T follicular helper cell (primary cell): ENCODE measurements at places on chromosomes 7 and 10.

GRCh38 chr7:128404886-128405470 lies 4.8 kb downstream of the IMPDH1 start:
- no peak for DNase-seq

- DNase-seq, result no peak
Observed at GRCh38 chr7:95095966-95096540, 188.7 kb downstream of the PPP1R9A start.

DNA sequence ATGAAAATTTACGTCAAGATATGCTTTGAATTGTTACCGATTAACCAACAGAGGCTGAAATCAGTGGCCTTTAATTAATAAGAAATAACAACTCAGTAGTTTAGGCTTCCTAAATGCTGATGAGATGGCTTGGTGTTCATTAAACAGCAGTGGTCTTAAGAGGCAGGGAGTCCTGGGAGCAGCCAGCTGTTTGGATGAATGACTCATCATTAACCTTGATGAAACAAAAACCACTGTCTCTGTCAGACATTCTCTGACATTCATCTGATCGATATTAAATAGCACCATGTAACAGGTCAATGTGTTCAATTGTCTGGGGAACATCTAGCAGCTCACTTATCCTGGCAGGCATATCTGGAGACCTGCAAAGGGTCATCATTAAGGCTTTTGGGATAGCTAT lies 234.2 kb upstream of the LRRN3 start:
- DNase-seq, result no peak

DNA sequence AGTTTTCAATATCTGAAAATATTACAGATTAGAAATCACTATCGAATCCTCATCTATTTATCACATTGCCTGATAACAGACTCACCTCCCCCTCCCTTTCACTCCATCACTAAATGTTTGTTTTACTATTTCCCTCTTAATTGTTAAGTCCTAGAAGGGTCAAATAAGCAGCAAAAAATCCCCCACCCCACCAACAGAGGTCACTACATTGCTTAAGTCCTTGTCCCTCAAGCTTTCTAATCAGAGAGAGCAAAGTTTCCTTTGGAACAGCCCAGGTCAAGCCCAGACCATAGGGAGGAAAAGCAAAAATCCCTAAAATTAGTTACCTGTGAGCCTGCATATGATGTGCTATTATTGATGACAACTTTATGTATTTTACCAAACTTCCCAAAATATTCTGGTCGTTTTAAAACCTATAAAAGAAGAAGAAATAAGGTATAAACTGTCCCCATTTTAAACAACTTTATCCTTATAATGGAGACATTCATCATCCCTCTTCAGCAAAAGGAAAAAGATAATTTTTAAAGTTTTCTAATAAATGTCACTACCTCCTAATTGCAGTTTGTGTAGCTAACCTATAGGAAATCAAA lies 95.0 kb downstream of the CNOT4 start:
- no peak for DNase-seq

GRCh38 chr7:135253851-135254771 lies 20.5 kb downstream of the STRA8 start:
- no peak for DNase-seq

DNA sequence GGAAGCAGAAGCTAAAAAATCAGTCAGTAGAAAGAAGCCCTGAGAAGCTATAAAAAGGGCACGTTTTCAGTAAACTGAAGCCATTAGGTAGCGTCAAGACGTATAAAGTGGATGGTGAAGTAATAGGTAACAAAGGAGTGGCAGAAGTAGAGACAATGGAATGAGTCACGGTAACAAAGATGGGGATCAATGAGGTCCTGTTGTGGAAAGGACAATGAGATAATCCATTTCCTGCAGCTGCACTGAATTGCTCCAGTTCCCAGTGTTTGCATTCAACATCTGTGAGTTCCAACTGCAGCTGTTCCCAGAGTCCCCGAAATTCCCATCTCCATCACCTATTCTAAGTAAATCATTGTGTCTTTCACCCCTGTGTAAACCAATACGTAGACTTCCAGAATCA lies 4.8 kb upstream of the HYCC1 start:
- DNase-seq, result no peak

DNA sequence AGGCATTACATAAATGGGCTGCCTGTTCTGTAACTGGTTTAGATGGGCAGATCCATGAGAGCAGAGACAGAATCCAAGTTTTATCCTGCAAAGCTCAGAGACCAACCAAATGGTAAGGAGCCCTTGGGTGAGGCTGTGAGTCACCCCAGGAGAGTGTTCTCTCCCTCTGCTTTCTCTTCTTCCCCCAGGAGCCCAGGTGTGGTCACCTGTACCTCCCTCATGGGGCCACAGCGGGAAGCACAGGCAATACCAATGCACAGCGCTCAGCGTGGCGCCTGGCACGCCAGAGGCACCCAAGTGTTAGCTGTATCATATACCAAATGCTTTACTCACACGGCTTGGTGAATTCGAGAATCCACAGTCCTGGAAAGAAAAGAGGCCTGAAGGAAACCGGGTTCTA lies 39.4 kb downstream of the CTBP2 start:
- no peak for DNase-seq

DNA sequence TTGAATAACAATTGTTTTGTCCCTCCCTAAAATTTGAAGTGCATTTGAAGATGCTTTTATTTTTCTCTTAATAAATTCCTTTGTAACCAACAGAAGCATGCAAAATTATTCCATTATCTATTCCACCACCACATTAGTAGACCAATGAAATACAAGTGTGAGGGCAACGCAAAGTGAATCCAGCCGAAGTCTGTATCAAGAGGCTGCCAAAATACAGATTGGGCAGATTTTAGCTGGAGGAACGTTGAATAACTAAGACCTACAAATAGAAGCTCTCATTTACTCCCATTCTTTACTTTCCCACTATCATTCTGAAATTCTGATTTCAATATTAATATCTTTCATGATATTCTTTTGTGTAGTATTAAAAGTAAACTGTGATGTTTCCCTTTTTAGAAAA lies 233.7 kb downstream of the BMPER start:
- no peak for DNase-seq

- DNase-seq, result no peak
Observed at GRCh38 chr7:128366986-128367385, 5.5 kb upstream of the PRRT4 start.

DNA sequence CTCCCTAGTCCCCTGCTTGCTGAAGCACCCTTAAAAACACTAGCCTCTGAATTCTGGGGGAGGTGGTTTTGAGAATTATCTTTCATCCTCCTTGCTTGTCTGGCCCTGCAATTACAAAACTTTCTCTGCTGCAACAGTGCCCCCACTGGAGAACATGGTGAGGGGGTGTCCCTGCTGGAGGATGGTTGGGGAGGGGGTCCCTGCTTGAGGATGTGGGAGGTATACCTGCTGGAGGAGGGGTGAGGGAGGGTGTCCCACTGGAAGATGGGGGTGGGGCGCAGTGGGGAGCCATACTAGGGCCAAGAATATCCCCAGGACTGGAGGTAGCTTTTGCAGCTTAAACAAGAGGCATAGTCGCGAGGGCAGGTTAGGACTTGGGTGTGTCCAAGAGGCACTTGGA lies 3.2 kb upstream of the POLM start:
- no peak for DNase-seq

GRCh38 chr7:95045236-95045923 lies 138.0 kb downstream of the PPP1R9A start:
- no peak for DNase-seq

- DNase-seq, result no peak
Observed at GRCh38 chr10:83543691-83544462, 595.4 kb upstream of the GHITM start.

GRCh38 chr7:55235115-55235514 lies 130.0 kb upstream of the LANCL2 start:
- no peak for DNase-seq

- no peak for DNase-seq
Observed at GRCh38 chr7:3089493-3089892, 45.8 kb upstream of the CARD11 start.

GRCh38 chr10:49370326-49371100 lies 25.4 kb downstream of the DRGX start:
- no peak for DNase-seq

DNA sequence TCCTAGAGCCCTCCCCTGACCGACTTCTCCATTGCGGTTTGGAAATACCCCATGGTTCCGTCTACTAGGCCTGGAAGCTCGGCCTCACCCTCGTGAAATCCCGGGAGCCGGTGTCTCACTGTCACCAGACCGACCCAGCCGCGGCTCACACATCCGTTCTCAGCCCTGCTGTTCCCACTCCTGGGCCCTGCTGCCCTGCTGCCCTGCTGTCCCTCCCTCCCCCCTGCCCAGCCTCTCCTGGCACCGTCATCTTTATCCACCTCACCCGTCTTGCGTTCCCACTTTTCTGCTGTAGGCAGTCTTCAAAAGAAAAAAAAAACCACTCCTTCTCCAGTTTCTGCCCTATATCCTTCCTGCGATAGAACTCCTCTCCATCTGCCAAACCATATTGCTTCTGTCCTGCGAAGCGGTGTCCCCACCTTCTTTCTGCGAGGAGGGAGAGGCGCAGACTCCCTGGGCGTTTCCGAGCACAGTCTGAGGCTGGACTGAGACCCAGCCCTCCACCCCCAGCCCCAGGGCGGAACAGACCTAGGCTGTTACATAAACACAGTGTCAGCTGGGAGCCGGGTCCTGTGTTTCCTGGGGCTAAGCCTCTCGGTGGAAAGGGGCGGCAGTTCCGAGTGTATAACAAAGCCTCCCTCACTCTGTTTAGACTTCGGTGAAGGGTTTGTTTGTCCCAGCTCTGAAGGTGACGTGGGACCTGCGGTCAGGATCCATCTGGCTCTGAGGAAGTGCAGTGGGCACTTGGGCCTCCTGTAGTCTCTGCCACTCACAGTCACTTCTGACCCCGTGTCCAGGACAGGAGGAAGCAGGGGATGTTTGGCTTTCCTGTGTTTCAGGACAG lies 2.8 kb downstream of the AGAP3 start:
- no peak for DNase-seq

- DNase-seq, result no peak
Observed at GRCh38 chr10:95442341-95442740, 118.8 kb downstream of the SORBS1 start.

- no peak for DNase-seq
Observed at GRCh38 chr7:157908006-157908782, 571.4 kb downstream of the DNAJB6 start.

DNA sequence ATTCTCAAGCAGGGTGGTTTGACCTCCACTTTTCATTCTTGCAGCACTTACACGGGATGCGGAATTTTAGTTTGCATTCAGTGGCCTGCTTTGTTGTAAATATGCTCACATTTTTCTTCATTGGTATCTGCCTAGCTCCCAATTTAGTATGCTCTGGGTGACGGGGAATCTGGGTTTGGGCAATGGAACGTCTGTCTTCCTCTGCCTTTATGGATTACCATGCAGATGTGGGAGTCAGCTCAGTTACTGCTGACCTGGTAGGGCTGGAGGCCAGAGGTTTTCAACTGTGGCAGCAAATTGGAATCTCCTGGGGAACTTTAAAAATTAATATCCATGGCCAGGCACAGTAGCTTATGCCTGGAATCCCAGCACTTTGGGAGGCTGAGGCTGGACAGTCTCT lies 161.6 kb downstream of the CAMK1D start:
- no peak for DNase-seq

DNA sequence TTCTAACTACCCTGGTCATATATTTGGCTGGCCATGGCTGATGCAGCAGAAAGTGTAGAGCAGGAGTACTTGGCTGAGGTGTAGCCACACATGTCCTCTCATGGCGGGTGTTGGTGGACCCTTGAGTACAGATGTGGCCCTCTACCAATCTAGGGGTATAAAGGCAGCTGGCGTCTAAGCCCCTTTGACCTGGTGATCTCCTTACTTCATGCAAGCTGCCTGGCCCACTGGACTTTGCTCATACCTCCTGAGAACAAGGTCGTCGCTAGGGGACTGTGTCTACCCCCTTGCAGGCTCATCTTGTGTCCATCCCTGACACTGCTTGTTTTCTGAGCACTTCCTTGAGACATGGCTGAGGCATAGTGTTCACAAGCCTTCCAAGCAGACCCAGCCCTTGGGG lies 287.8 kb downstream of the RPS24 start:
- no peak for DNase-seq

- no peak for DNase-seq
Observed at GRCh38 chr7:40808378-40808942, 673.7 kb downstream of the SUGCT start.

DNA sequence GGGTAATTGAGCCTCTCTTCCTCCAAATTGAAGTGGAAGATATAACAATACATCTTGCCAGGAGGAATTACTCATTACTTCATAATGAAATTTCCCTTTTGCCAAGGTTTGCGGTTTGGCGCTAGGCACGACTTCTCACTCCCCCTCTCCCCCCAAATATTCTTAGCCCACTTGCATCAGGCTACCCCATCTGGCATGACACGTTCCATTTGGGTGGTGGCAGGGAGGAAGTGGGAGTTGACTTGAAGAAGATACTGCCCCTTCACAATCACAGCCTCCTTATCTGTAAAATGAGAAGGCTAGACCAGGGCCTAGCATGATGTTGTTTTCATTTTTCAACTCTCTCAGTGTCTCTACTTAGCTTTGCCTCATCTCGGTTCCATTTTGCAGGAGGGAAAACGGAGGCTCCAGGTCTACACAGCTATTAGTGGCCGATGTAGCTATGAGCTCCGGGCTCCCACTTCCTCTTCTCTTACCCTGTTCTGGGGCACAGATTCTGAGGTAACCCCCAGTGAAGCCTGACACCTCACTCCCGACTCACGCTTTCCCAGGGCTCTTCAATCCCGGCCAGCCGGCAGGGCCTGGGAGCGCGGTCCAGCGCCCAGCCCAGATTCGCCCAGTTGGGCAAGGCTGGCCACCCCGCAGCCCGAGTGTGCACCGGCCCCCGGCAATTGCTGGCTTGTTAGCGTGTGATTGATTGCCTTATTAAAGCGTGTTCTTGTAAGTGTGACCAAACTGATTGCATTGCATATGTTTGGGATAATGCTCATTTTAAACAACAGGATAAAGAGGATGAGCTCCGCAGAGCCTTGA lies 6.5 kb downstream of the EVX1 start:
- DNase-seq, result no peak

GRCh38 chr10:131513445-131513844 lies 201.9 kb upstream of the TCERG1L start:
- DNase-seq, result no peak
